DMS79 treated with DMSO at 0.1 percent for 48 hours (cell line): ENCODE measurements at places on chromosomes 11 and 22.

GRCh38 chr11:62889484-62890437 is 9.1 kb downstream of the SLC3A2 start:
- no peak for DNase-seq

DNA sequence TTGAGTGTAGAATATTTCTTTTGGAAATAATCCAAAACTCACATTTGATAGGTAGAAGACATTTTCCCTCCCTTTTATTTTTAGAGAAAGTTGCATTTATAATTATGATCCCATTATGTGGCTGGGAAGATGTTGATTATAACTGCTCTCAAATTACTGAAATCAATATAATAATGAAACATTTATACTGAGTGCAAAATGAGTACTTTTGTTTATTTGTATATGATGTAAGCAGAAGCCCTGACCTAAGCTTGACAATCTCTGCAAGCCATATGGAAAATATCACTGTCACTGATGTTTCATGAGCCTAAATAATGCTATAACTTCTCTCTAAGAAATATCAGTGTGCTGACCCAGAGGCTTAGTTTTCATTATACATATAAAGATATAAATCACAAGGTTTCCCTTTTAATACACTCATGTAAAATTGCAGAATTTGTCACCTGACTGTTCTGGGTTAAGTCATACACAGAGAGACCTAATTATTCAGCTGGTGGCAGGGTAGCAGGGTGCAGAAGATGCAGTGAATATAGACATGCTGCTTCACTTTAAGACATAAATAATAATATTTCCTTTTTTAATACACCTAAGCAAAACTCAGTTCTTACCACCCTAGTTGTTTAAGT is 99.2 kb downstream of the BBOX1 start:
- DNase-seq, result no peak

GRCh38 chr11:128981254-128981653 is 38.6 kb upstream of the TP53AIP1 start:
- no peak for DNase-seq

GRCh38 chr11:64230985-64231365 is 627 bp downstream of the DNAJC4 start:
- DNase-seq, result no peak

GRCh38 chr22:38452373-38453065 is 2.5 kb downstream of the KCNJ4 start:
- no peak for DNase-seq

GRCh38 chr11:86143087-86144030 is 74.5 kb upstream of the PICALM start:
- no peak for DNase-seq

- no peak for DNase-seq
Measured at GRCh38 chr22:23115825-23116494, 25.8 kb downstream of the RSPH14 start.

DNA sequence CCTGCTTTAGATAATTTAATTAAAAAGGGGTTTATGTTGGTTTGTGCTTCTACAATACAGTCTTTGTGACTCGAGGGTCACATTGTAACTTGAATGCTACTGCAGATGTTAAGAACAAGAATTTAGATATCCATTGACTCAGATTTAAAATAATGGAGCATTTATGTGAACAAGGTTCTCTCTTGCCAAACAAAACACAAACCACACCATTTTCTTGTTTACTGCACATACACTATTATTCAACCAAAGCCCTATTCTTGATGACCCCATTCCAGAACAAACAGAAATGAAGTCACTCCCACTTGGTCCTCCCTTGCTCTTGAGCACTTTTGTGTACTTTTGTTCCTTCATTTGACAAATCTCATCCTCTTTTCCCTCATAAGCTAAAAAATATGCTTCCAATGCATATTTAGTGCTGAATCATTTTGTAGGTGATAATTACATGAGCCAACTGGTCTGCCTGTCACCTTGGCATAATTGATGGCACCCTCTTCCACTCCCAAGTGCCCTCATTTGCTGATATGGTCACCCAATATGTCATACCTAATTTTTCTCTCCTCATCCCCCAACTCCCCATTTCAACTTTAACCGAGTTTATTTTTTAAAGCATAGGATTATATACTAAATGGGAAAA is 2.8 kb downstream of the C11orf71 start:
- no peak for DNase-seq

DNA sequence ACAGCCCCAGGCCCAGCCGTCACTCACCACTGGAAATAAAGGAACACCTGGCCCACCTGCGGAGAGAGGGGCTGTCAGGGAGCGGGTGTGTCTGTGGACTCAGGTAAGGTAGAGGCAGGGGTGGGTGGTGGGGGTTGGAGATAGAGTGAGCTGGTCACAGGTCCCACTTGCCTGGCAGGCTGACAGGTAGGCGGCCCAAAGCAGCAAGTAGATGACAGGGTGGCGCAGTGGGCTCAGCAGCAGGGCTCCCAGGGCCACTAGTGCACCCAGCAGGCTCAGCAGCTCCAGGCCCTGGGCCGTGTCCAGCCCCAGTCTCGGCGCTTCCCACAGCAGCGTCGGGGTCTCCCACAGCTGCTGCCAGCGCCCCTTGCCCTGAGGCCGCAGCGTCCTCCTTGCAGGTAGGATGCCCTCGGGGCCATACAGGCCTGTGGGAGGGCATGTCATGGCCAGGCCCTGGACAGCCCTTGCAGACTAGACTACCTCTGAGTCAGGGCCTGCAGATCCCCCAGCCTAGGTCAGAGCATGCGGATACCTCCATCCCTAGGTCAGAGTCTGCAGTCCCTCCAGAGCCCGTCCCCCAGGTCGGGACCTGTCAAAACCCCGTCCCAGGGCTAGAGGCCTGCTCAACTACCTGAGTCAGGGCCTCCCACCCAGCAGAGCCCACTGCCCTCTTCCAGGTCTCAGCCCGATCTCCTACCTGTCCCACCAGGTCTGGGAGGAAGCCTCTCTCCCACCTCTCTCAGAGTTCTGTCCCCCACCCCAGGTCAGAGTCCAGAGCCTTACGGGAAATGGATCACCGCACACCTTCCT is 686 bp downstream of the LMF2 start:
- DNase-seq, result no peak

DNA sequence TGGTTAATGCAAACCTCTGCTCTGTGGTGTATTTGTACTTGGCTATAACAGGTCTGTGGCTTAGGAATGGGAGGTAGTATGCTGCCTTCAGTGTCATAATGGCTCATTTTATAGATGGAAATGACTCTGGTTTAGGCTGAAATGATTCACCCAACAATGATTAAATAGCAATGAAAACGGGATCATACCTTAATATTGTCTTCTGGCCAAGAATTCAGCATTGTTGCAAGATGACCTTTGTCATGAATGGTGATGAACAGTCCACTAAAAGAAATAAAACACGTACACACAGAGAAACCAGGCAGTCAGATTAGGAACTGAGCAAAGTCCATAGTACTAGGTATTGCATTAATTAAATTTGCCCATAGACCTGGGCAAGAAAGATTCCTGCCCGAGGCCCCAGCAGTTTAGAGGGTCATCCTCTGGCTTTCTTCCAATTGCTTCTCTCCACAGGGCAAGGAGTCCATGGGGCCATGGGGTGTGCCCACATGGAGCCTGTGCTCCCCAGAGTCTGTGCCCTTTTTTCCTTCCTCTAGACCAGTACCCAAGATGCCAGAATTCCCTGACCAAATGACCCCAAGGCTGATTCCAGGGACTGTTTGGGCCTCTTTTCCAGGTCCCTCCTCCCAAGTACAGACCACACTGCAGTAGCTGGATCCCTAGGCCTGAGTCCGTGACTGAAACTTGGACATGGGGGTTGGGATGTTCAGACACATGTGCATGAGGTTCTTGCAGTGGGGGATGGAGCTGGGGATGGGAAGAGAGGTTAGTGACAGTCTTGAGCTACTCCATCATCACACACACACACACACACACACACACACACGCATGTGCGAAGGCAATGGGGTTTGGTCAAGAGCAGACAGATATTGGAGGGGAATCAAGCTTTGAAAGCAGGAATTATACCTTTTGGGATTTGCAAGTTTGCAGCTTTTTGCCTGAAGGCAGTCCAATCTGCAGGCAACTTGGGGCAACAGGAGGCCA is 134.2 kb downstream of the CCDC81 start:
- DNase-seq, result no peak

DNA sequence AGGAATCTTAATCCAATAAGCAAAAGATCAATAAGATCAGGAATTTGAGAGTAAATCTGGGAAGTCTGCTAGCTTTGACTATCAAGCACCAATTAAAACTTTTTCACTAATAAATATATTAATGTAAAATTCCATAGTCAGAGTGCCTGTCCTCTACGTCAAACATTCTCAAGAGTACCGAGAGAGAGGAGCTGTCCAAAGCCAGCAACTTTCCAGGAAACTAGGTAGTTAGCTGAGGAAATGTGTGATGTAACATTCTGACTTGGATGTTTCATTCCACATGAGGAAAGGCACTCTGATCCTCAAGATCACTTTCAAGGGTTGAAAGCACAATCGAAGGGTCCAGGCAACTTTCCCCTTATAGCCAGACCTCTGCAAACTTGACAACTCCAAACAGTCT is 113.2 kb downstream of the STK33 start:
- DNase-seq, result no peak

GRCh38 chr11:19199771-19200170 is 2.0 kb downstream of the CSRP3 start:
- no peak for DNase-seq

DNA sequence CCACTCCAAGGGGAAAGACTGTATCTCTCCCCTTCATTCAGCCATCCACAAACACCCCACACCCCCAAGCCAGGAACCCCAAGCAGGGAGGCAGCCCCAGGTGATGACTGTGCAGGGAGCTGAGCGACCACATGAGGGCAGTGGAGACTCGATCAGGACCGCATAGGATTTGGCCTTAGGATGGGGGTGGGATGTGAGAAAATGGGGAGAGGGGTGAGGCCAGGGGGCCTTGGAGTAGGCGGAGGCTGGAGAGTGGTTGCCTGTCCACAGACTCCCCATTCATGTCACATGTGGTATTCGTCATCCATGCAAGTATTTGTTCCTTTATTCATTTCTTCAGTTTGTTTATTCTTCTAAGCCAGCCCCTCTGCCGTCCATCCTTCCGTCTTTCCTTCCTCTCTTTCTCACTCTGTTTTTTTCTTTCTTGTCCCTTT is 2.7 kb upstream of the RHOD start:
- no peak for DNase-seq

DNA sequence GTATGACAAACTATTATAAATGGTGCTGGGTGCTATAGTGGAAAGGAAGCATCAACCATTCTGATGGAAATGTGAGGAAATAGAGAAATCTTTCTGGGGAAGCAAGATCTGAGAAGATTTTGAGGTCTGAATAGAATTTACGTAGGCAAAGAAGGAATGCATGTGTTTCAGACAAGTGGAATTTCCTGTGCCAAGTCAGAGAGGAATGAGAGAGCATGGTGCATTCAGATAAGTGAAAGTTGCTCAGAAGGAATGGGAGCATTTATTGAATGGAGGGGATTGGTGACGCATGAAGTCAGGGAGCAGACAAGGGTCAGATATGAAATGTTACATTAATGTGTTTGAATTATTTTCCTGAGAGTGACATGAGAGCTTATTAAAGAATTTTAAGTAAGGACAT is 725.5 kb downstream of the METTL15 start:
- DNase-seq, result no peak

DNA sequence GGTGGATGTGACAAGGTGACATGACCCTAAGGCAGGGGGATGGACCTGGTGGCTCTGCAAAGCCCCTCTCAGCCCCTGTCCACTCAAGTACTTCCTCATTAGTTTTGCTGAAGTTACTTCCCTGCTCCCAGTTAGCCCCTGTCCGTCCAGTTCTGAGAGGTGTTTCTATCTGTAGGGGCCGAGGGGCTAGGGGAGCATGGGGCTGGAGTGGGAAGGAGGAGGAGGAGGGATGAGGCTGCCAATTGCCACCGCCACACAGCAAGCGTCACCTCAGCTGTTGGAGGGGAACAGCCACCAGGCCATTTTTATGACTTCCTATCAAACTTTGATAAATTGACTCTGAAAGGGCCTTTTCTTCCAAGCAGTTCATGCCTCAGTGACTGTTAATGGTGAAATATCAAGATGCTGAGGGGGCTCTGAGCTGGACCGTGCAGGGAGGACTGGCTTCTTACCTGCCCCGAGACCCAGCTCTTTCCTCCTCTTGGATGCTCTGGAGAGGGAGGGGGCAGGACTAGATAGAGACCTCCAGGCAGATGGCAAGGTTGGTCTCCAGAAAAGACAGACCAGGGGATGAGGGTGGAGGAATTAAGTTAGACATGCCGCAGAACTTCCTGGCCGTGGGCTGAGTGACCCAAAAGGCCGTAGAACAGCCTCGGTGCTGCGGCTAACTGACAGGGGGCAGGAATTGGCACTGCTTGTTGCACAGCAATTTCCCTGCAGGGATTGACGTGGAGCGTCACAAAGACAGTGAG is 137.0 kb downstream of the ST3GAL4 start:
- peak; percentile 33 for DNase-seq

DNA sequence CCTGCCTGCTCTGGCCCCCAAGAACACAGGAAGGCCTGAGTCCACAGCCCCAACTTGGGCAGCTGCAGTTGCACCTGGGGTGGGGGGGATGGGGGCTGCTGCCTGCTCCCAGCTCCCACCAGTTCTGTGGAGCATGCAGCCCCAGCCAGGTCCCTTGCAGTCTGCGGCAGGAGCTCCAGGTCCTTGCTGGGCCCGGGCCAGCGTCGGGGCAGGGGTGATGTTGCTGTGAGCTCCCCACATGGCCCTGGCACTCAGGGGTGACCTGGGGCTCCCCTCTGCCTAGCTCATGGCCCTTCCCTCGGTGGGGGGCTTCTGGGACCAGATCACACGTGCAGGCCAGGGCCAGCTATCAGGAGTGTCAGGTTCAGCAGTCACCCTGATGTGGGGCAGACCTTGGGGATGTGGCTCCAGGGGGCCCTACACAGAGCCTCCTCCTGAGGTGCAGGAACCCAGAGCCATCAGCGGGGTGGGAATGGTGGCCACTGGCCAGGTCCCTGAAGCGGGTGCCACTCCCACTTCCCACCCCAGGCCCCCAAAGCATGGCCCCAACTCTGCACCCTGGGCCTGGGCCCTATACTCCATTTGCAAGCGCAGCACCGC is 10.4 kb upstream of the MED17 start:
- no peak for DNase-seq

- DNase-seq, result no peak
Measured at GRCh38 chr22:46052331-46052771, 75.4 kb upstream of the WNT7B start.

DNA sequence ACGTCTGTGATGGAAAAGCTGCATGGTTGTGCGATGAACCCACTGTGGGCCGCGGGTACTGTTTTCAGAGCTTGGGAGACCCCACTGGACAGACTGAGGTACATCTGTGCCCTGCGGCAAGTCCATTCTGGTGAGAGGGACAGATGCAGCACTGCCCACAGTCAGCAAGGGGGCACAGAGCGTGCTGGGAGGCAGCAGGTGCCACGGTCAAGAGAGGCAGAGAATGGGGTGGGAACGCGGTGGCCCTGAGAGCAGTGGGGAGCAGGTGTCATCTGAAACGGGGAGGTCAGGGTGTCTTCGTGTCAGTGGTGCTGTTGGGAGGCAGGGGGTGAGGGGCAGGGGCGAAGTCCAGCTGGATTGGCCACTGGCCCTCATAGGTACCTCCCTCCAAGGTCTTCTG is 32.0 kb downstream of the TBC1D22A start:
- DNase-seq, result no peak

DNA sequence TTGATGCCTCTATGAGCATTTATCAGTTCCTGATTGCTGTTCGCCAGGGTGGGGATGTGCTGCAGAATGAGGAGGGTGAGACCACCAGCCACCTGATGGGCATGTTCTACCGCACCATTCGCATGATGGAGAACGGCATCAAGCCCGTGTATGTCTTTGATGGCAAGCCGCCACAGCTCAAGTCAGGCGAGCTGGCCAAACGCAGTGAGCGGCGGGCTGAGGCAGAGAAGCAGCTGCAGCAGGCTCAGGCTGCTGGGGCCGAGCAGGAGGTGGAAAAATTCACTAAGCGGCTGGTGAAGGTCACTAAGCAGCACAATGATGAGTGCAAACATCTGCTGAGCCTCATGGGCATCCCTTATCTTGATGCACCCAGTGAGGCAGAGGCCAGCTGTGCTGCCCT is 2.7 kb downstream of the FEN1 start:
- DNase-seq, result no peak
